ENCODE measurements at places on chromosomes 5 and 9.

GRCh38 chr5:142245786-142246185 lies 79.0 kb downstream of the SPRY4 start:
- no peak for DNase-seq

- no peak for DNase-seq
Measured at GRCh38 chr9:136629879-136630661, 32.6 kb upstream of the EGFL7 start.

DNA sequence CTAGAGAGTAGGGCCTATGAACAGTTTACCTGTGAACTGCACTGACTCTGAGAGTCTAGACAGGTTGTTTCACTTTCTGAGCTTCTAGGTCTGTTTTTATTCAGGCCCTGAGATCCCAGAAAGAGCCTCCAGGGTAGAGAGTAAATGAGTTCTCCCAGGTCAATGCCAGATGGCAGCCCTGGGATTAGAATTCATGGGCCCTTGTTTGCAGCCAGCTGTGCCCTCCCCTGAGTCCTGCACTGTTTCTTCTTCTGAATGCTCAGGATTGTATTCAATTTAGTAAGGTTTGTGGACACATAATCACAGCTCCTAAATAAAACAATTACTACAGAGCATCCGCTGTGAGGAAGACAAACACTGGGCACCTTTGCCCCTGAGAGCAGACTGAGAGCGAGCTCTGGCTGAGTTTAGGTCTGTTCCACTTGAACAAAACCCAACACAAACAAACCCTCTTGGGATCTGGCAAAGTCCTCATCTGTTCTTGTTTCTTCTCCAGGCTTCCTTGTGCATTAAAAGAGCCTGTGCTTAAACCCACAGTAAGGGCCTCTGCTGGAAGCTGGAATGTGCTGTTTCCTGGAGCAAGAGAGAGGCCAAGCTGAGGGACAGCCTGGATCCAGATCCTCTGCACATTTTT lies 29.9 kb downstream of the FAM219A start:
- DNase-seq = no peak

GRCh38 chr5:40273936-40274335 lies 405.8 kb upstream of the PTGER4 start:
- DNase-seq = no peak

GRCh38 chr5:37791321-37791720 lies 48.5 kb downstream of the GDNF start:
- no peak for DNase-seq
